Activated naive CD4-positive, alpha-beta T cell treated with anti-CD3 and anti-CD28 coated beads for 36 hours (primary cell): ENCODE measurements at places on chromosomes 5 and 9. TPM values are rescaled to one million over a fixed set of nuclear protein-coding genes. Genes with fewer than 3 reads are reported as not detected.

DNA sequence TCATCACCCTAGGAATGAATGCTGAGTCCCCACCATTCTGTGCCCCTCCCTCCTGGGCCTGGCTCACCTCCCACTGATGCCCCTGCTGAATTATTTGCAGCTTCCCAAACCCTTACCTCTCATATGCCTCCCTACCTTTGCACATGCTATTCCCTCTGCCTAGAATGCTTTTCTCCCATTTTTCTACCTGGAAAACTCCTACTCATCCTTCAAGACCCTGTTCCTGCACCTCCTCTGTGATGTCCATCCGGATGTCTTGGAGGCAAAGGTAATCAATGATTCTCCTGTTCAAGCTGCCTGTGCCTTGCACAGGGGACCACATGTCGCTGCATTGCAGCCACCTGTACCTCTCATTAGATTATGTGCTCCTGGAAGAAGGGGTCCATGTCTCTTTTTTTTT is 104.8 kb upstream of the LMX1B start:
- DNase-seq: no peak

DNA sequence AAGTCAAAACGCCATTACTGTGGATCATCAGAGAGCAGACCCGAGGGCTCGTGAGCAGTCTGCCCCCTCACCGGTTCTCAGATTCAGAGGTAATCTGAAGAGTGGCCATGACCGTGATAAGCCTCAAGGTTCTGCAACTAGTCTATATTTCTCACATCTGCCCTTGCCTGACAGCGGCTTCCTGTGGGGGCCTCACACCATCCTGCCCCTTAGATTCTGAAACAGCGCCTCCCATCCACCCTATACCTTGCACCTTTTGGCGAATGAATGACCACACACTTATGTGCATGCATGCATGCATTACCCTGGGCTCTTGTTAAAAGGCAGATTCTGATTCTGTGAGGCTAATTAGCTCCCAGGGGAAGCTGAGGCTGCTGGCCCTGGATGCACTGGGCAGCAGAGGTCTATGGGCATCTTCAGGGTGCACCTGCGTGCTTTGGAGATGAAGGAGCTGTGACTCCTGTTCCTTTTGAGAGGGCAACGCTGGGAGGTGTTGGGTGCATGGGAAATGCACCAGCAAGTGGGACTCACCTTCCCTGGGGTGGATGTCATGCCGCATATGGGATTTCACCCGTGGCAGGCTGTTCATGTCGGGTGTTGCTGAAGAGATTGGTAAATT is 7.8 kb upstream of the GADD45G start:
- DNase-seq: no peak

ITGA2 gene
- 2.1 TPM for total RNA-seq

GALT gene
- total RNA-seq: 44.6 TPM
